ENCODE measurements at places on chromosomes 7 and 10.
A peak's percentile ranks its signal among the peaks of the same experiment; 100 is the strongest.

- DNase-seq = no peak
Observed at GRCh38 chr7:127976738-127977120, 54.5 kb downstream of the LRRC4 start.

DNA sequence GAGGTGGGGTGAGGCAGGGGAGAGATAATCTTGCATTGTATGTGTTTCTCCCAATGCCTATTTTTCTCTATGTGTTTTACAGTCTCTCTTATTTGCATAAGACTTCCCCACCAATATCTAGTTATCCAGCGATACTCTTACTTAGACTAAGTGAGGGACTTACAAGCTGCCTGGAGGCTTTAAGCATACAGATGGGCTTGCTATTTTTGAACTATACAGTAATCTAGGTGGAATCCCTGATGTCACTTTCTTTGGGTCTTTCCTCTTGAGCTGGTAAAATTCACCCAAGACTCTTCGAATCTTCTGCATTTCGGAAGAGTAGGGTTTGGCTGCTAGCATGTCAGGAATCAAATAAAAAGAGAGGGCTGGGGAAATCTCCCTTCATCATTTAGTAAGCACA lies 76.6 kb downstream of the NDUFB2 start:
- DNase-seq = no peak

DNA sequence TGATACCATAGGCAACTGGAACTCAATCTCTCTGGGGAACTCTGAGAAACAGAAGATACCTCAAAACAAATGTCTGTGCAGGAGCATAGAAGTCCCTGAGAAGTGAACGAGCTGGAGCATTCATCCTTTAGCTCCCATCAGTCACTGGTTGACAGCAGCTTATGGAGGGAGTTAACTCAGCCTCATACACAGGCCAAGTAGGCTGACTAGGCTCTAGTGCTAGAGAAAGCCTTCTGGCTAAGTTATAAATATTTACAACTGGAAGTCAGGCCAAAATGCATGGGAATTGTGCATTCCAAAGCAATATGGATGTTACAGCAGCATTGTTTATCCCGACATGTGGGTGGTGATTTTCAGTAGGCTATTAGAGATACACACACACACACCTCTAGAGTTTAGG lies 66.5 kb downstream of the ANK3 start:
- DNase-seq = no peak

- no peak for DNase-seq
Observed at GRCh38 chr7:68511281-68511680, 1087.0 kb upstream of the AUTS2 start.

GRCh38 chr7:28937103-28937502 lies 21.0 kb downstream of the TRIL start:
- DNase-seq = no peak

- DNase-seq = peak; percentile 92
Observed at GRCh38 chr7:142808802-142809583, 38.2 kb downstream of the PRSS2 start.

- DNase-seq = no peak
Observed at GRCh38 chr7:55367283-55367840, 2.2 kb downstream of the LANCL2 start.

DNA sequence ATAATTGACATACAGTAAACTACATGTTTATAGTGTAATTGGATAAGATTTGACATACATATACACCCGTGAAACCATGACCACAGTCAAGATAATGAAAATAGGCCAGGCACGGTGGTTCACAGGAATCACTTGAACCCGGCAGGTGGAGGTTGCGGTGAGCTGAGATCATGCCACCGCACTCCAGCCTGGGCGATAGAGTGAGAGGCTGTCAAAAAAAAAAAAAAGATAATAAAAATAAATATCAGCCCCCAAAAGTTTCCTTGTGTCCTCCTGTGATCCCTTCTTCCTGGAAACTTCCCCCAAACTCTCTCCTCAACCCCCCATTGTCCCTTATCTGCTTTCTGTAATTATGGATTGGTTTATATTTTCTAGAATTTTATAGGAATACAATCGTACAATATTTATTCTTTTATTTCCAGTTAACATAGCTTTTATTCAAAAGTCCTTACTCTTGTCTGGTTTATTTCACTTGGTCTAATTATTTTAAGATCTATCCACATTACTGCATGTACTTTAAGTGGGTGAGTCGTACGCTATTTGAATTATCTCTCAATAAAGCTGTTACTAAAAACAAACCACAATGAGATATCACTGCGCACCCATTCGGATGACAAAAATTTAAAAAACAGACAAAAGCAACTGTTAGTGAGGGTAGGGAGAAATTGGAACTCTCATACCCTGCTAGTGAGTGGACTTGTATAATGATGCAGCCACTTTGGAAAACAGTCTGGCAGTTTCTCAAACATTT lies 30.1 kb upstream of the TNPO3 start:
- DNase-seq = no peak

GRCh38 chr10:31018356-31018750 lies 13.3 kb downstream of the ZNF438 start:
- DNase-seq = no peak

DNA sequence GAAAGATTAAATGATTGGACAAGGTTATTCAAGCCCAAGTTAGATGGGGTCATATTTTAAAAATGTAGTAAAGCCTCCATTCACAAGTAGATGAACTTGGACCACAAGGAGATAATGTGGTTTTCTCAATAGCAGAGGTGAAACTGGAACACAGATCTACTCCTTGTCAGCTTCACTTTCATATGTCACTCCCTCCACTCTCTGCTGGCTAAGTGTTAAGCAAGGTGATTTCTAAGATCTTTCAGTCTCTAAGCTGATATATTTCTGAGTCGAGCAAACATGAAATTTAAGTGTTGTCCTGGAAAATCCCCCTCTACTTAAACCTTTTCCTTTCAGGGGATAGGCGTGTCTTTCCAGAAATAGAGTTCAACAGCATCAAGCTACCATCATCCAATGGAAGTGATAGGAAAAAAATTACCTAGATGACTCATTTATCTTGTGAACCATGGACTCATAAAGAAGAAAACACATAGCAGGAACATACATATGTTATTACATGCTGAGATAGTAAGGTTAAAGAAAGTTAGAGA lies 275.0 kb downstream of the PTEN start:
- DNase-seq = no peak

- DNase-seq = no peak
Observed at GRCh38 chr10:133257489-133258065, 19.1 kb downstream of the ADAM8 start.

DNA sequence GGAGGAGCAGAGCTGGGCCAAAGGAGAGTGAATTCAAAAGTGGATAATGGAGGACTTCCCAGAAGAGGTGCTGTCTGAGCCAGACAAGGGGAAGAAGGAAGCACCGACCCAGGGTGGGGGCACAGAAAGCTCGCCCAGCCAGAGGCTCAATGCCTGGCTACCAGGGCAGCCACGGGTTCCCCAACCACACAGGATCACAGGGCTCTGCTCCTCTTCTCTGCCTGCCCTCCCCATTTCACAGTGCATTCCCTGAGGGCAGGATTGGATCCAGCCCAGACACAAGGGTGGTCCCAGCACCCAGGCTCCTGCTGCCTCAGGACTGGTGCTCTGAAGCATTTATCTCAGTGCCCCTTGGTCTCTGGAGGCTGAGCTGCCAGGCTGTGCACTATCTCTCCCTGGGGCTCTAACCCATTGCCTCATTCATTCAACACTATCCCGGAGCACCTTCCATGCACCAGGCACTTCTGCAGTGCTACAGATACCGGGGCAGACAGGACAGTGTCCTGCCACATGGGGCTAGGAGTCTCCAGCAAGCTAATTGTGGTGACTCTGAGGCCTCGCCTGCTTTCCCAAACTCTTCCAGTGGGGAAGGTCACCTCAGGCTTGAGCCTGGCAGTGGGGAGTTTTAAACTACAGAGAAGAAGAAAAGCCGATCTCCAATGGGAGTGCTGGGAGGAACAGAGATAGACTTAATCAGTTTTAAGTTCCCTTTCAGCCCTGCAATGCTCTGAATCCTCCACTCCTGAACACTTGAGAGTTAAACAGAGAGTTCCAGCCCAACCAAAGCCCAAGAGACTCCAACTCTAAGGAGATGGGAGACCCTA lies 201.8 kb upstream of the ZMIZ1 start:
- no peak for DNase-seq

- no peak for DNase-seq
Observed at GRCh38 chr10:119852822-119853221, 19.8 kb downstream of the MCMBP start.

DNA sequence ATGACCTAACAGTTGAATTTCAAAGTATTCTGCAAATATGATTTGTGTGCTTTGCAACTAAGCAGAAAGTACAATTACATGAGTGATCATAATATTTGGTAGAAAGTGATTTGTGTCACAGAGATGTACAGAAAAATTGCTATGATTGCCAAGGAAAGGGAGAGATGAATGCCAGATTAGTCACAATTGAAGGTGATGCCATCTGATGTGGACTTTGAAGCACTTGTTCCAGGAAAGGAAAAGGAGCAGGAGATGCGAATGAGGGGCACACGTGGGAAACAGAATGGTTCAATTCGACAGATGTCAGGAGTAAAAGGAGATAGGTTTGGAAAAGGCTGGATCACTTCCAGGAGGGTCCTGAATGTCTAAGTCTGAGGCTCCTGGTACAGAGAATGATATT lies 153.1 kb upstream of the LAMB4 start:
- no peak for DNase-seq

DNA sequence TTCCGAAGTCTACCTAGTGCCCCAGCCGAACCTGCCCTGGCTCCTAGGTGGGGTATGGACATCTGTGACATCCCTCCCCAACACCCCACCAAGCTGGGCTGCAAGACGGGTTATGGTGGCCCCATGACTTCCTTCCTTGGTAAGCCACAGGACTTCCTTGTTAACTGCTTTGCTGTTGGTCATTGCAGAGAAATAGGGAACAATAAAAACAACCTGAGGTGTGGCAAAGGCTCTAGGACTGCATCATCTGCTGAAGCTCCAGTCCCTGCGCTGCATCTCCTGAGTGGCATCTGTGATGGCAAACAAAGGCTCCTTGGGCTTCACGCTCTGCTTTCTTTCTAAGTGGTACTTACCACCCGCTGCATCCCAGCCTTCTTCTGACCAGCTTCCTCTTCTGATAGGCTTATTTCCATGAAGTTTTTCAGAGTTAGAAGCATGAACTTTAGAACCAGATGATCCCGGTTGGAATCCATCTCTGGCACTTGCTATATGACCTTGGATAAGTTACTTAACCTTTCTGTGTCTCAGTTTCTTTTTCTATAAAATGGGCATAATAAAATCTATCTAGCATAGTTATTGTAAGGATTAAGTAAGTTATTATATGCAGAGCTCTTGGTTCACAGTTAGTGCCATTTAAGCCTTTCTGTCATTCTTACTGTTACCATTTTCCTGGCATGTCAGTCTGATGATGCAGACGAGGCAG lies 216.8 kb downstream of the RPS24 start:
- DNase-seq = no peak

- DNase-seq = no peak
Observed at GRCh38 chr10:79937701-79938151, 11.2 kb downstream of the SFTPD start.

DNA sequence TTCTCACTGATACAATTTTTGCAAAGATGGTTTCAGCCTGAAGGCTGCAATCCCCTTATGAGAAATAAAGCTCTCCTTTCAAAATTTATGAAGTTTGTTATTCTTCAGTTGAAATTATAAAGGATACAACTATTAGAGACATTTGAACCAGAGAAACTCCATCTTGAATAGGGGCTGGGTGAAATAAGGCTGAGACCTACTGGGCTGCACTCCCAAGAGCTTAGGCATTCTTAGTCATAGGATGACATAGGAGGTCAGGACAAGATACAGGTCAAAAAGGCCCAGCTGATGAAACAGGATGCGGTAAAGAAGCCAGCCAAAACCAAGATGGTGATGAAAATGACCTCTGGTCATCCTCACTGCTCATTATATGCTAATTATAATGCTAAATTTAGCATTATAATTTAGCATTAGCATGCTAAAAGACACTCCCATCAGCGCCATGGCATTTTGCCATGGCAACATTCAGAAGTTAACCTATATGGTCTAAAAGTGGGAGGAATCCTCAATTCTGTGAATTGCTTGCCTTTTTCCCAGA lies 22.4 kb upstream of the IFIT1B start:
- no peak for DNase-seq

GRCh38 chr7:27105301-27106031 lies 3.0 kb upstream of the HOXA2 start:
- DNase-seq = no peak

- DNase-seq = no peak
Observed at GRCh38 chr7:45407730-45408408, 166.3 kb upstream of the ADCY1 start.

DNA sequence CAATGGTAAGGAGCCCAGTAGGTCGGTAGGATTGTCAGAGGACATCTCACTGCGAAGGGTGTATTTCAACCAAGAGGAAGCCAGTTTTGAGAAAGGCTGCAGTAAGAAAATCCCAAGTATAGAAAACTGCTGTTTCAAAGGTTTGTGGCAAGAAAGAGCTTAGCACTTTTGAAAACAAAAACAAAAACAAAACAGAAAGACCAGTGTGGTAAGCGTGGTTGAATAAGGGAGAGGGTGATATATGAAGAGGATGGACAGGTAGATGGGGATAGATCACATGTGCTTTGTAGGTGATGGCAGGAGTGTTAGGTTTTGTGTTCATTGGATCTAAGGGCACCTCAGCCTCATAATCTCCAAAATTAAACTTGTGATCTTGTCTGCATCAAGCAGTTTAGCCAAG lies 141.6 kb upstream of the WNT16 start:
- DNase-seq = no peak

DNA sequence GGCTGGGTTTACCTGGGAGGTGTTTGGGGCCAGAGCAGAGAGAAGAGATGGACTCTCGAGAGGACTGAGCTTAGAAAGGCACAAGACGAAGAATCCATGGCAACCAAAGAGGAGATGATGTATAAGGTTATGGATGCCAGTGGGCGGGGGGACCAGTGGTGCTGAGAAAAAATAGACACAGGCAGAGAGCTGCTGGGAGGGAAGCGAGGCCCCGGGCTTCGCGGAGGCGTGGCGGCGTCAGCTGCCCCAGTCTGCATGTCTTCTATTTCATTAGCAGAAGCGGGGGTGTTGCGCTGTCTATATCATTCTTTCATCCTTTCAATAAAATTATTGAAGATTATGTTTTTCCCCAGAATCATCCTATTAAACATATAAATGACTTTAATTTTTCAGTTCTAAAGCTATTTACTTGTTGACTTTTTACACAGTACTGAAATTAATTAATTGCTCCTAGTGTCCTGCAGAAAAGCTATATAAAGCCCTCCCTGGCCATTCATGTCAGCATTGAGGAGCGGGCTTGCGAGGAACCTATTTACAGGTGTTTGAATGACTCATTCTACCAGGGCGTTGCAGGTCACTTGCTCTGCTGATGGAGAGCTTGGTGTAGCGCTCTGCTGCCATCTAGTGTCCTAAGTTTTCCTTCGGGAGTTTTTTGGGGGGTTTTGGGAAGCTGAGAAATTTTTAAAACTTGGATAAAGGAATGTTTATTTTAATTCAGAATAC lies 42.9 kb upstream of the BHLHA15 start:
- peak; percentile 34 for DNase-seq

GRCh38 chr7:16655394-16655793 lies 9.4 kb downstream of the BZW2 start:
- no peak for DNase-seq

GRCh38 chr10:6741541-6741941 lies 161.5 kb upstream of the PRKCQ start:
- DNase-seq = no peak
